Naive thymus-derived CD8-positive, alpha-beta T cell (primary cell): ENCODE measurements at places on chromosomes 3 and 15. TPM values are rescaled to one million over a fixed set of nuclear protein-coding genes. Genes with fewer than 3 reads are reported as not detected.

GRCh38 chr3:89252860-89253259 is 145.4 kb downstream of the EPHA3 start:
- H3K4me1 ChIP-seq, result no peaks in the 10 kb centered on the region
- H3K27ac ChIP-seq, result no peak overlapping the region
- no peak for DNase-seq
- no peaks in the 10 kb centered on the region for H3K36me3 ChIP-seq
- no peak overlapping the region for H3K4me3 ChIP-seq
- no peaks in the 10 kb centered on the region for H3K27me3 ChIP-seq

AGTR1 gene
- polyA plus RNA-seq, result not detected

KBTBD12 gene
- not detected for polyA plus RNA-seq

DNA sequence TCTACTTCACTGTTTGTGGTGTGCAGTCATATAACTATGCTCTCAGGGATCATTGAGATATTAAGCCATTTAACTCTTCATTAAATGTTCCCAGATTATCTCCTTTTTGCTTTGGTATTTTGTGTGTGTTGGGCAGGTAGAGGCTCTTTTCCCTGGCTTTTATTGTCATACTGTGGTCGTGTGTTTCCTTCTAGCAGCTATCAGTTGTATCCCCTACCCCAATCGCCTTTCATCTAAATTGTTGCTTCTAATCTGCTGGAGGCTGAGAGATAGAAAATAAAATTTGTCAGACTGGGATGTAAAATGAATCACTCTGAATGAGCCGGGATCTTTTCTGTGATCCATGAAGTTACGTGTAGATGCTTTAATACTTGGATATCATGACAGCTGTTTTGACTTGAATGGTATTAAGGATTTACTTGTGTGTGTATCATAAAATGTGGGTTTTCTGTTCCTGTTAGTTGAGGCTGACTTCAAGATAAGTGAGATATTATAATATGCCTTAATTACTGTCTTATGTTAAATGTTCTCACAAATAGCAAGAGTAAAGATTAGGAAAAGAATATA is 9.2 kb downstream of the NFKBIZ start:
- H3K27me3 ChIP-seq, result no peaks in the 10 kb centered on the region
- H3K36me3 ChIP-seq, result peaks cover 39% of the 10 kb centered on the region
- H3K27ac ChIP-seq, result no peak overlapping the region

GRCh38 chr15:40534371-40534770 is 30.5 kb downstream of the CCDC32 start:
- no peak overlapping the region for H3K27ac ChIP-seq
- H3K4me1 ChIP-seq, result no peaks in the 10 kb centered on the region
- H3K36me3 ChIP-seq, result peaks cover 5% of the 10 kb centered on the region
- no peak overlapping the region for H3K4me3 ChIP-seq
- no peaks in the 10 kb centered on the region for H3K27me3 ChIP-seq

DNA sequence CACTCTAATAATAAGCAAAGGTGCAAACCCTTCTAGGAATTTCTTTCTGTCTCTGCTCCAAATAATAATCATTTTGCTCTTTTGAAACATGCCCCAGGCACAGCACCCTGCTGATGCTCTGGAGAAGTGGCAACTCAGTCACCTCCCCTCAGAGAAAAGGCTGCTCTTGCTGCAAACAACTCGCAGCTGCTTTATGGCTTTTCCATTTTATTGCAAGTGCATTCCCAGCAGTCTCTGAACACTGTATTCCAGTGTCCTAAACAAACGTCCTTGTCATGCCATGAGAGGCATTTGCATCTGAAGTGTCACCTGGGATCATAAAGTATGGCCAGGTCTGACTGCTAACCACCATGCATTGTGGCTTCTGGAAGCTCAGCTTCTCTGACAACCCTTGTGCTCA is 358.1 kb upstream of the TRIM42 start:
- H3K27me3 ChIP-seq, result peaks cover 34% of the 10 kb centered on the region
- no peak overlapping the region for H3K27ac ChIP-seq
- H3K4me3 ChIP-seq, result no peak overlapping the region
- H3K4me1 ChIP-seq, result no peaks in the 10 kb centered on the region

- no peak overlapping the region for H3K4me3 ChIP-seq
- H3K36me3 ChIP-seq, result no peaks in the 10 kb centered on the region
- no peak for DNase-seq
- H3K27ac ChIP-seq, result no peak overlapping the region
- peaks cover 31% of the 10 kb centered on the region for H3K27me3 ChIP-seq
- H3K4me1 ChIP-seq, result peaks cover 6% of the 10 kb centered on the region
Measured at GRCh38 chr3:184234671-184235380, 5.4 kb downstream of the VWA5B2 start.

ATP13A5 gene
- not detected for polyA plus RNA-seq

PAQR5 gene
- not detected for polyA plus RNA-seq

RLBP1 gene
- not detected for polyA plus RNA-seq

DNA sequence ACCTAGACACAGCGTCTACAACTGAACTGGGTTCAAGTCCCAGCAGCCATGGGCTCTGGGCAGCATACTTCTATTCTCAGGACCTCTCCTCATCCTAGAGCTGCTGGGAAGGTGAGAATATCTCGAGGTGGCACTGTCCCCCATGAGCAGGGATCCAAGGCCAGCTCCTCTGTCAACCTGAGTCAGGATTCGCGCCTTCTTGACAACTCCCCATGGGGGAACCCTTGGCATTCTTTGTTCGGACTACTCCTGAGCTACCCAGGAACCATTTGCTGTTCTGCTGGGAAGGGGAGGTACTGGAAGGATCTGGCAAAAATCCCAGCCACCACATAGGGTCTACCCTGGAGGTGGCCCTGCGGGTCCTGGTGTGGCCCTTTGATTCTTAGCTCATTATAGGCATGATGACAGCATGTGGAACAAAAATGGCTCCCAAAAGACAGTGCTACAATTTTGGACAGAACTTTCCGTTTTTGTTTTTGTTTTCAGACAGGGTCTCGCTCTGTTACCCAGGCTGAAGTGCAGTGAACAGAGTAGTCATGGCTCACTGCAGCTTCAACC is 22.3 kb downstream of the PLXNB1 start:
- H3K36me3 ChIP-seq, result no peaks in the 10 kb centered on the region
- DNase-seq, result no peak
- no peak overlapping the region for H3K27ac ChIP-seq
- peaks cover 2% of the 10 kb centered on the region for H3K4me1 ChIP-seq
- no peak overlapping the region for H3K4me3 ChIP-seq
- no peaks in the 10 kb centered on the region for H3K27me3 ChIP-seq

- no peaks in the 10 kb centered on the region for H3K36me3 ChIP-seq
- H3K27ac ChIP-seq, result no peak overlapping the region
- peak; percentile 20 for DNase-seq
- H3K4me1 ChIP-seq, result no peaks in the 10 kb centered on the region
- no peak overlapping the region for H3K4me3 ChIP-seq
Measured at GRCh38 chr3:107271787-107272387, 105.4 kb upstream of the CCDC54 start.

- H3K27me3 ChIP-seq, result no peaks in the 10 kb centered on the region
- H3K27ac ChIP-seq, result no peak overlapping the region
- no peak overlapping the region for H3K4me3 ChIP-seq
- no peak for DNase-seq
- H3K36me3 ChIP-seq, result peaks cover 25% of the 10 kb centered on the region
- H3K4me1 ChIP-seq, result peaks cover 2% of the 10 kb centered on the region
Measured at GRCh38 chr15:30921781-30922479, 18.2 kb downstream of the FAN1 start.

- no peak overlapping the region for H3K27ac ChIP-seq
- H3K4me1 ChIP-seq, result peaks cover 1% of the 10 kb centered on the region
- H3K27me3 ChIP-seq, result peaks cover 4% of the 10 kb centered on the region
Measured at GRCh38 chr15:42138968-42139386, 17.5 kb downstream of the PLA2G4F start.

GRCh38 chr15:67955252-67955651 is 98.9 kb upstream of the PIAS1 start:
- no peaks in the 10 kb centered on the region for H3K4me1 ChIP-seq
- no peaks in the 10 kb centered on the region for H3K36me3 ChIP-seq
- no peak overlapping the region for H3K27ac ChIP-seq
- H3K27me3 ChIP-seq, result peaks cover 4% of the 10 kb centered on the region

DNA sequence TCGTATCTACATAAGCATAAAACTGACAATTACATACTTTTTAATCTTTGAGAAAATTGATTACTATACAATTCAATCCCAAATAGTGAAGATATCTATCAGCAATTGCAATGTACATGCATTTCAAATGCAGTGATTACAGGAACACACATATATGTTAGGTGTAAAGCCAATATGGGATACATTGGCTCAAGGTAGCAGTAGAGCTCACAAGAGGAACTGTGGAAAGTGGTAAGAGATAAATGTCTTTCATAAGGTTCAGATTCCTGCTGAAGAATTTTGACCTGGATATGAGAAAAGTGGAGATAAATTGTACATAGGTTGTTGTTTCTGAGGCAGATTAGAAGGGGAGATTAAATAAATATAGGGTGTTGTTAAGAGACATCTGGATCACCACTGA is 1280.5 kb downstream of the OTOL1 start:
- H3K4me1 ChIP-seq, result no peaks in the 10 kb centered on the region
- no peaks in the 10 kb centered on the region for H3K36me3 ChIP-seq
- H3K27ac ChIP-seq, result no peak overlapping the region
- H3K4me3 ChIP-seq, result no peak overlapping the region

STRIT1 gene
- polyA plus RNA-seq, result not detected

- peak overlapping the region; percentile 97 for H3K4me3 ChIP-seq
- no peaks in the 10 kb centered on the region for H3K36me3 ChIP-seq
- DNase-seq, result no peak
- H3K27ac ChIP-seq, result peak overlapping the region; percentile 99
- H3K4me1 ChIP-seq, result peaks cover 38% of the 10 kb centered on the region
Measured at GRCh38 chr15:40594429-40594836, 384 bp downstream of the KNL1 start.

GRCh38 chr3:126101521-126101982 is 17.6 kb upstream of the SLC41A3 start:
- H3K36me3 ChIP-seq, result peaks cover 4% of the 10 kb centered on the region
- H3K27ac ChIP-seq, result no peak overlapping the region

DNA sequence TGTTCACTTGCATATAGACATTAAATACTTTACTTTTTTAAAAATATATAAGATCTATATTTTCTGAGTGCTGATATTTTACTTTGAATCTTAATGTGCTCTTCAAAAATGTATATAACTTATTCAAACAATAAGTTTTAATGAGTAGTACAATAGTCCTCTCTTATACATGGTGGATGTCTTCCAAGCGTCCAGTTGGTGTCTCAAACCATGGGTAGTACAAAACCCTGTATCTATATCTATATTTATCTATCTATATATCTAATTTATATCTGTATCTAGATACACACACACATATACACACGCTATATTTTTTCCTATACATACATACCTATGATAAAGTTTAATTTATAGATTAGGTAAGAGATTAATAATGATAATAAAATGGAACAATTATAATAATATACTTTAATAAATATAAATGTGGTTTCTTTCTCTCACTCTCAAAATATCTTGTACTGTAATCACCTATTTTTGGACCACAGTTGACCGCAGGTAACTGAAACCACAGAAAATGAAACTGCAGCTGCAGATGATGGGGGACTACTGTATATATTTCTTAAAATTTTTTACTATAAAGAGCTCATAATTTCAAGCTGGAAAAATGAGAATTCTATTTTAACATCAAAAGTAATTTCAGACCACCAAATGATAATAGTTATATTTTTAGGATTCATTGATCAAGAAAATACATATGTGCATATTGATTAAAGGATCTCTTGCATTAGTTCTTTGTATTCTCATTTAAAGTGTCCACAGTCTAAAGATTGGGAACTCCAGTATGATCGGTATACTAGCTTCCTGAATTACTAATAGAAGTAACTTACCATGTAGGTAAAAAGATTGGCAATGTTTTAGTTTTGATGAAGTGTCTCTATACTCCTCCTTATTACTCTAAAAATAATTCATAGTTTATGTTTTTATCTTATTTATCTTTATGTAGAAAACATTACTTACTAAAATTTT is 215.1 kb upstream of the MLF1 start:
- H3K4me1 ChIP-seq, result no peaks in the 10 kb centered on the region
- no peak overlapping the region for H3K27ac ChIP-seq
- no peak for DNase-seq
- no peaks in the 10 kb centered on the region for H3K27me3 ChIP-seq
- H3K4me3 ChIP-seq, result no peak overlapping the region

DNA sequence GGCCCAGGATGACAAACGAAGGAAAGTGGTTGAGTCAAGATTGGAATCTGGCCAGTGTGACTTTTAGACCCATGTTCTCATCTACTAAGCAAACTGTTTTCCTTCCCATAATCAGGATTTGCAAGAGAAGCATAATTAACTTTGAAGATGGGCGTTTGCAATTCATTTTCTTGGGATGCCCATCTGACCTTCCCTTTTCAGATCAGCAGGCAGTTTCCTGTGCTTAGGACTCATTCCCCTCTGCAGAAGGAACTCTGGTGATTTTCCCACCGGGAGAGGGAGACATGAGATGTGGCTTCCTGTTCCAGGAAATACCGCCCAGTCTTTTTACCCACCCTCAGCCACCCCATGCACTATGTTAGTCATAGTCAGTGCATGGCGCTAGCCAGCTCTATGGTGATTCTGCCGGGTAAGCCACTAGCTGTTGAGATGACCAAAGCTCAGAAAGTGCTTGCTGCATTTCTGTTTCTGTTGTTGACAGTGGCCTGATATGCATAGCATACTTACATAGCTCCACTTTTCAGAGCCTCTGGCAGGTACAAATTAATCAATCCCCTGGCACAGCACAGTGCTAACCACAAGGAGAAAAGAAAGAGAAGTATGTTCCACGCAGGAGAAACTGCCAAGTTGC is 129.4 kb downstream of the VGLL4 start:
- DNase-seq, result no peak
- H3K27me3 ChIP-seq, result no peaks in the 10 kb centered on the region
- H3K4me3 ChIP-seq, result no peak overlapping the region
- H3K27ac ChIP-seq, result no peak overlapping the region
- no peaks in the 10 kb centered on the region for H3K36me3 ChIP-seq
- peaks cover 3% of the 10 kb centered on the region for H3K4me1 ChIP-seq

DNA sequence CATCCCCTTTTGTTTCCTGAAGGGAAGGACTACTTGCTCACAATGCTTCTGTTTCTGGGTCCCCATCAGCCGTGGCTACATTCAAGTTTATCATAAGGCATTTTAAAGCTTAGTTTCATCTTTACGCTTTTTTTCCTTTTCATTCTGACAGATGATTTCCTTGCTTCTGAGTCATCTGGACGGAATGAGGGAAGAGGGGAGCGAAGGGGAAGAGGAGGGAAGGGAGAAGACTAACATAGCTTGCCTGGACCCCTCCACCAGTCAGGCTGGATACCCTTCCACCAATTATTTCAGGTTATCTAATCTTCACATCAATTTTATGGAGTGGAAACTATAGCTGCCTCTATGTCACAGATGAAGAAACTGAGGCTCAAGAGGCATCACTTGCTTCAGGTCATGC is 27.6 kb downstream of the FAM3D start:
- H3K27ac ChIP-seq, result no peak overlapping the region
- H3K4me3 ChIP-seq, result no peak overlapping the region
- peaks cover 1% of the 10 kb centered on the region for H3K27me3 ChIP-seq
